Activated naive CD4-positive, alpha-beta T cell treated with anti-CD3 and anti-CD28 coated beads for 36 hours (primary cell): ENCODE measurements at places on chromosomes 3 and 15.

DNA sequence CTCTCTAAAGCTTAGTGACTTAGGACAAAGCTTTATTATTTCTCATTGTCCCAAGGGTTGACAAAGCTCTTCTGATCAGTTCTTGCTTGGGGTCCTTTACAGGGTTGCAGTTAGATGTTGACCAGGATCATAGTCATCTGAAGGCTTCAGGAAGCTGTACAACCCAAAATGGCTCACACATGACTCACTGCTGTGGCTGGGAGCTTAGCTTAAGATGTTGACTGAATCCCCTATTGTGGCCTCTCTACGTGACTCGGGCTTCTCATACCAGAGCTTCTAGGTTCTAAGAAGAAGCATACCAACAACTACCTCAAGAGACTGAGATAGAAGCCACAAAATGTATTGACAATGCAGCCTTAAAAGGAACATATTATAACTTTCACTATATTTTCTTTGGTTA, 569.6 kb upstream of the ROBO2 start:
- DNase-seq = no peak
- H3K27ac ChIP-seq = no peak overlapping the region
- H3K4me3 ChIP-seq = no peak overlapping the region
- no peaks in the 10 kb centered on the region for H3K36me3 ChIP-seq

- H3K36me3 ChIP-seq = no peaks in the 10 kb centered on the region
- H3K4me3 ChIP-seq = no peak overlapping the region
- H3K27me3 ChIP-seq = no peaks in the 10 kb centered on the region
- DNase-seq = peak; percentile 15
- H3K4me1 ChIP-seq = peaks cover 5% of the 10 kb centered on the region
These were observed 107.1 kb downstream of the OXSM start for GRCh38 chr3:25897019-25897418.

DNA sequence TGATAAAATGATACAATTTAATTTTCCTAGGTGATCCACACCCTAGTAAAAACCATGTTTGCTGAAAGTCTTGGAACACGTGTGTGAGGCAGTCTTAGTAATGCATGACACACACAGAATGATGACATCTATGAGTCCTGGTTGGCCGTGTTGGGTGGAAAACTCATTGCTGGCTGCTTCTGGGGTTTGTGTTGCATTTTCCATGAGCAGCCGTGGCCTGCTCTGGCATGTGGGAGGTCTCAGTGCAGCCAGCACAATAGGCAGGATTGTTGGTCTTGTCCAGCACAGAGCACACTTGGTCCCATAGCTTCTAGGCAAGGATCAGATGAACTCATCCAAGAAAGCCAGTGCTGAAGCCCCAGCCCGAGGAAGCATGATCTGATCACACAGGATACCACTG, 172.8 kb upstream of the UBE3A start:
- H3K4me1 ChIP-seq = no peaks in the 10 kb centered on the region
- H3K27me3 ChIP-seq = peaks cover 6% of the 10 kb centered on the region
- H3K4me3 ChIP-seq = no peak overlapping the region

- H3K4me3 ChIP-seq = no peak overlapping the region
- no peak for DNase-seq
- no peaks in the 10 kb centered on the region for H3K4me1 ChIP-seq
- no peaks in the 10 kb centered on the region for H3K36me3 ChIP-seq
- H3K27ac ChIP-seq = no peak overlapping the region
These were observed 356.0 kb downstream of the ZPLD1 start for GRCh38 chr3:102790747-102791325.

DNA sequence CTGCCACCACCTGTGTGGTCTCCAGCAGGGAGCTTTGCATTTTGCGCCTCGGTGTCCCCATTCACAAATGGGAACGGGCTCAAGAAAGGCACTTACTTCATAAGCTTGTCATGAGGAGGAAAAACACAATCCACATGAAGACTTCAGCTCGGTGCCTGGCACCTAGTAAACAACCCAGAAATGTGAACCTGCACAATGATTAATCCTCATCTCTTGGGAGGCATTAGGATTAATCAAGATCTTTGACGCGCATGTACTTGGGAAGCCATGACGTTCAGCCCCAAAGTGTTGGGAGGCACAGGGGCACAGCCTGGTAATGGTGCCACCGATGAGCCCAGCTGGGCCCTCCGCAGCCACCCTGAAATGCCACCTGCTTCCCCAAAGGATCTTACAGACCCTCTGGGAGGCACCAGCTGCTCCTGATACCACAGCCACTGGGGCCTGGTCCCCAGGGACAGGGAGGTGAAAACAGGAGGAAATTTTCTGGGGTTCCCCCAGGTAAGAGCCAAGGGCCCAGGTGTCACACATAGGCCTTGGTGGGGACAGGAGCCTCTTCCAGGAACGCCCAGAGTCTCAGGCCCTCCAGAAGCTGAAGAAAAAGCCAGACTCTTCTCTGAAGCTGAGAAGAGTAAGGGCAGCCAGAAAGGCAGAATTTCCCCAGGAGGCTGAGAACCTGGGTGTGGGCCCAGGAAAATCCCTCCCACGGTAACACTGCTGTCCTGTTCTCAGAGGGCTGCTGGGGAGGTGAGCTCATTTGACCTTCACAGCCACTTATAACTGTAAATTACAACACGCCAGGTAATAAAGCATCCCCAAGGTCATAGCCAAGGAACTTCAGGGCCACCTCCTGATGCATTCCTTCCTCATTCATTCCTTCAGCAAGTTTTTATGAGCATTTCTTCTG, 507.5 kb downstream of the SHQ1 start:
- peak; percentile 26 for DNase-seq
- no peak overlapping the region for H3K4me3 ChIP-seq
- no peak overlapping the region for H3K27ac ChIP-seq
- H3K36me3 ChIP-seq = no peaks in the 10 kb centered on the region

- DNase-seq = no peak
- H3K27me3 ChIP-seq = peaks cover 12% of the 10 kb centered on the region
- no peak overlapping the region for H3K4me3 ChIP-seq
- H3K36me3 ChIP-seq = no peaks in the 10 kb centered on the region
These were observed 67.4 kb downstream of the RHCG start for GRCh38 chr15:89429023-89429422.
